ENCODE measurements at places on chromosomes 3 and 15.
A peak's percentile ranks its signal among the peaks of the same experiment; 100 is the strongest.

DNA sequence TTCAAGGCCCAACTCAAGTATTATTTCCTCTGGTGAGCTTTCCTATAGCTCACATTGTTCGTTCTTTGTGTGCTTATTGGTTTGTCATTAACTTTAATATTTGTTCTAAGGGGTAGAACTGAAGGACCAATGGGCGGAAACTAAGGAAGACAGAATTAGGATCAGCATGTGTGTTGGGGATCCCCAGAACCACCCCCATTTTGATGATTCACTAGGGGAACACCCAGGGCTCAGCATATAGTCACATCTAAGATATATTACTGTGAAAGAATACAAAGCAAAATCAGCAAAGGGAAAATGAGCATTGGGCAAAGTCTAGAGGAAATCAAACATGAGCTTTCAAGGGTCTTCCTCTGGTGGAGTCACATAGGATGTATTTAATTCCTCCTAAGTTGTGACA, 76.9 kb downstream of the TIMP4 start:
- DNase-seq = no peak

- no peak for DNase-seq
Observed at GRCh38 chr3:36373084-36373483, 7.2 kb upstream of the STAC start.

DNA sequence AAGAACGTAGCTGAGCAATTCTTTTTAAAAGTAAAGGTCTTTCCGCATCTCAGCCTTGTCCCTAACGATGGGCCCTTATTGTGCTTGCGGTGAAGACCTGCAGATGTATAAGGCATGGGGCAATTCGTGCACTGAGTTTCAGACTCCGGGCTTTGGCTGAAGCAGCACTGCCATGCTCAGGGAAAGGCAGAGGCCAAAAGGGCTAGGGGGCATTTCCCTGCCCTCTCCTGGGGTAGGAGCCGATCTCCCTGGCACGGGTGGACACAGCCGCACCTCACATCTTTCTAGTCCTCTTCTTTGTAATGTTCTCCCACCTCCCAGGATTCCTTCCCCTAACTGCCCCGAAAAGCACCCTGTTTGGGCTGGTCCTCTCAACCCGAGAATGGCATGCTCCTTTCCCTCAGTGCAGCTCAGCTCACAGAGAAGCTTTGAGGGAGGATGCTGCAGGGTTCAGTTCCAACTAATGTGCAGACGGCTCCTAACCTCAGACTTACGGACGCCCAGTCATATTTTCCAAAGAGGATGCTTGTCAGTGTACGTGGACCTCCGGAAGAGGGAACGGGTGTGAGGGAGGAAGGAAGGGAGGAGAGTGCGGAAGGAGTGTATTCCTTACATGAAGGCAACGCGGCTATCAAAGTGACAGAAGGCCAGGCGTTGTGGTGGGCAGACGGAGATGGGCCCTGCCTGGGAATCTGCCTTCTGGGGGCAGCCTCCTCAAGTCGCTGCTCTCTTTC, 61.2 kb downstream of the SYNM start:
- no peak for DNase-seq

GRCh38 chr3:57692396-57693147, at the start of gene DENND6A:
TSS of gene DENND6A (minus strand) at chr3:57693077. CDS start at chr3:57693018, 59 bp downstream.
- peak; percentile 94 for DNase-seq
